CD4-positive, alpha-beta T cell (primary cell): ENCODE measurements at places on chromosomes 6 and 20. TPM values are rescaled to one million over a fixed set of nuclear protein-coding genes. Genes with fewer than 3 reads are reported as not detected.

DNA sequence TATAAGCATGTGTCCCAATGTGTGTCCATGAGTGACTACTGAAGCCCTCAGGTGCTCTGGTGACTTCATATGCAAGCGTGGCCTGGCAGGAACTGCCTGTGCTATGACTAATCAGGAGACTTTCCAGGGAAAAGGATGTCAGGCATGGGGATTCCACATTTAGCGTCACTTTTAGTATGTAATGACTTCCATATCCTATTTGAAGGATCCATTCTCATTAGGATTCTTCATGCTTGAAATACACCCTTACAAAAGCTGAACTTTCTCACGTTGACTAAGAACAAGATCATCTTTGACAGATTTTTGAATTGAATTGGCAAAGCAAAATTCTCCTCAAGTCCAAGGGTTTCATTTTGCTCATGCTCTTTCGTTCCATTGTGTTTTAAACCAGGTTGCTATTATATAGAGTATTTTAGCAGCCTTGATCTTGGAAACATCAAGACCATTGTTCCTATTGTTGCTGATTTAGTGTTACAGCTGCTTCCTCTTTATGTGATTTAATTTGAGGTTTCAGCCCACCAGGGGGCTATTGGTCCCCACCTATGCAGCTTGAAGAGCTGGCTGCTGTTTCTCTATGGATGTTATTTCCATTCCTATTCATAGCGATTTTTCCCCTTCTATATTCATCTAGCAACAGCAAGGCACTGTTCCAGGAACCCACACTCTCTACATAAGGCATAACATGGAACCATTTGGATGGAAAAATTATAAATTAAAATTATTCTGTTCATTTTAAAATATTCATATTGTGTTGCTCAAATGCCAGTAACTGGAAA is 418.6 kb downstream of the CDKAL1 start:
- no peak overlapping the region for H3K4me3 ChIP-seq
- no peak for DNase-seq
- peaks cover 7% of the 10 kb centered on the region for H3K36me3 ChIP-seq
- no peaks in the 10 kb centered on the region for H3K27me3 ChIP-seq

DNA sequence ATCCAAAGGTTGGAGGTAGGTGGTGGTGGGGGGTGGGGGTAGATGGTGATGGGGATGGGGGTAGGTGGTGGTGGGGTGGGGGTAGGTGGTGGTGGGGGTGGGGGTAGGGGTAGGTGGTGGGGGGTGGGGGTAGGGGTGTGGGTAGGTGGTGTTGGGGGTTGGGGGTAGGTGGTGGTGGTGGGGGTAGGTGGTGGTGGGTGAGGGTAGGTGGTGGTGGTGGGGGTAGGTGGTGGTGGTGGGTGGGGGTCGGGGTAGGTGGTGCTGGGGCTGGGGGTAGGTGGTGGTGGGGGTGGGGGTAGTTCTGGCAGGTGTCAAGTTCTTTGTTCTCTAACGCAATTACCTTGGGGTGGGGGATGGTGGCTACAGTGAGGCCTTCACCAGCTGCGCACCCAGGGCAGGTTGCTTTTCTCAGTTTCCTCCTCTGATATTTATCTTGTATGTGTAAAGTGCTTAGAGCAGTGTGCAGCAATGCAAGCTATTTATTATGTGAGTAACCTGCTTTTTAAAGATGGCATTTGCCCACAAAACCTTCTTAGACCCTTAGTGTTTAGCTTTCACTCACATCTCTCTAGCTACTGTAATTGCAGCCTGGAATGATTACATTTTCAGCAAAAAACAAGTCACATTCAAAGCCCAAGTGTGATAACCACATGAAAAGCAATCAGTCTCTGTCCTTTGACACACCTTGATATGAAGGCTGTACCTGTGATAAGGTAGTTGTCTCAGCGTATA is 8.2 kb upstream of the CCDC167 start:
- peaks cover 93% of the 10 kb centered on the region for H3K4me1 ChIP-seq
- H3K36me3 ChIP-seq, result no peaks in the 10 kb centered on the region
- no peak overlapping the region for H3K4me3 ChIP-seq
- H3K27ac ChIP-seq, result peak overlapping the region; percentile 19
- no peaks in the 10 kb centered on the region for H3K27me3 ChIP-seq

- no peaks in the 10 kb centered on the region for H3K4me1 ChIP-seq
- no peaks in the 10 kb centered on the region for H3K27me3 ChIP-seq
- DNase-seq, result no peak
- no peaks in the 10 kb centered on the region for H3K36me3 ChIP-seq
Measured at GRCh38 chr20:10543480-10543879, 108.4 kb downstream of the SLX4IP start.

- H3K36me3 ChIP-seq, result no peaks in the 10 kb centered on the region
- no peak overlapping the region for H3K27ac ChIP-seq
- H3K4me3 ChIP-seq, result no peak overlapping the region
- H3K27me3 ChIP-seq, result no peaks in the 10 kb centered on the region
- no peaks in the 10 kb centered on the region for H3K4me1 ChIP-seq
Measured at GRCh38 chr6:33105386-33105785, 29.6 kb downstream of the HLA-DPB1 start.

DNA sequence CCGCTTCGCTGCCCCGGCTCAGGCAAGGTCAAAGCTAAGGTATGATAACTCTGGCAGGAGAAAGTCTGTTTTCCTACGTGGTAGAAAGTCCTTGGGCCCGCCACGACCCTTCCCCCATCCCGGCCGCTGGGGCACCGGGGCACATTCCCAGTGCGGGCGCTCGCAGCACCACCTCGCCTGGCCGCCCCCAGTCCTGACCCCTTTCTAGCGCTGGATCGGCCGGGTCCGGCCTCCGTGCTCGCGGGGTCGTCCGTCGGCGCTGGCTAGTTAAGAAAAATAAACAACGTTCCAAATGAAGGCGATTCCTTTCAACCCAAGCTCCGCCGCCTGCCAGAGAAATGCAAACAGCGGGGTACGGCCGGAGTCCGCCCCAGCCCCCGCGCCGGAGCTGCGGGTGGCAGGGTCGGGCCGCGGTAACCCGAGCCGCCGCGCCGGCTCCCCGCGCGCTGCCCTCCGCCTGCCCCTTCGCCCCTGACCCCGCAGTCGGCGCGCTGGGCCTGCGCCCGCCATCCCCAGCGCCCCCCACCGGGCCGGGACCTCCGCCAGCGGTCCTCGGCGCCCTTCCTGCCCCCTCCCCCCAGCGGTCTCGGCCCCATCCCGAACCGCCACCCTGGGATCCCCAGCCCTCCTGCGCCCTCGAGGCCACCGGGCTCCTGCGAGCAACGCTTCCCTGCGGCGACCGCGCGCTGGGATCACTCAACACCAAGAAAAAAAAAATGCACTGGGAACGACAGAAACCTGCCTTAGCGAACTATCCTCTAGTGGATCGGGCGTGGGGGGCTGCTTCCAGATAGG is 37.6 kb downstream of the NCR2 start:
- no peaks in the 10 kb centered on the region for H3K36me3 ChIP-seq
- peaks cover 69% of the 10 kb centered on the region for H3K27me3 ChIP-seq
- H3K4me1 ChIP-seq, result peaks cover 49% of the 10 kb centered on the region
- H3K4me3 ChIP-seq, result no peak overlapping the region
- DNase-seq, result no peak
- no peak overlapping the region for H3K27ac ChIP-seq

DNA sequence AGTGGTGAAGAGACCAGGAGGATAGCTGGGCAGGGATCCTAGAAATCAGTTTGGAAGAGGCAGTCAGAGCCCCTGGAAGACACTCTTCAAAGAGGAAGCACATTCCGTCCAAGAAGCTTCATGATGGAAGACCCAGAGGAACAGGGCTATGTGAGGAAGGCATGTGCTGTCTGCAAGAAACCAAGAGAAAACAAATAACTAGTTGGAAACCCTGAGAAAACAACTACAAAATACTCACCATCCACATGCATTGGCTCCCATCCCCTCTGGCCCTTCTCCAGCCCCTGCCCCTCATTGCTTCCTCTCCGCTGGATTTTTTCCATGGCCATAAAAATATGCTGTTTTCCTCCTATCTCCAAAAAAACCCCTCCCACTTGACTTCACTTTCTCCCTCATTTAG is 40.9 kb upstream of the SMOC2 start:
- H3K36me3 ChIP-seq, result no peaks in the 10 kb centered on the region
- H3K27me3 ChIP-seq, result no peaks in the 10 kb centered on the region
- no peak overlapping the region for H3K27ac ChIP-seq
- no peak overlapping the region for H3K4me3 ChIP-seq

- no peaks in the 10 kb centered on the region for H3K4me1 ChIP-seq
- H3K27ac ChIP-seq, result no peak overlapping the region
- no peak overlapping the region for H3K4me3 ChIP-seq
- no peaks in the 10 kb centered on the region for H3K27me3 ChIP-seq
- no peak for DNase-seq
Measured at GRCh38 chr6:132322398-132322797, 78.9 kb downstream of the MOXD1 start.

- no peak overlapping the region for H3K4me3 ChIP-seq
- DNase-seq, result no peak
- no peaks in the 10 kb centered on the region for H3K27me3 ChIP-seq
- H3K4me1 ChIP-seq, result peaks cover 6% of the 10 kb centered on the region
Measured at GRCh38 chr6:137402143-137402680, 92.0 kb downstream of the OLIG3 start.

- H3K27ac ChIP-seq, result no peak overlapping the region
- H3K4me1 ChIP-seq, result peaks cover 13% of the 10 kb centered on the region
- no peaks in the 10 kb centered on the region for H3K27me3 ChIP-seq
- peaks cover 13% of the 10 kb centered on the region for H3K36me3 ChIP-seq
- H3K4me3 ChIP-seq, result no peak overlapping the region
Measured at GRCh38 chr6:125983246-125983945, 2.9 kb upstream of the TRMT11 start.

DNA sequence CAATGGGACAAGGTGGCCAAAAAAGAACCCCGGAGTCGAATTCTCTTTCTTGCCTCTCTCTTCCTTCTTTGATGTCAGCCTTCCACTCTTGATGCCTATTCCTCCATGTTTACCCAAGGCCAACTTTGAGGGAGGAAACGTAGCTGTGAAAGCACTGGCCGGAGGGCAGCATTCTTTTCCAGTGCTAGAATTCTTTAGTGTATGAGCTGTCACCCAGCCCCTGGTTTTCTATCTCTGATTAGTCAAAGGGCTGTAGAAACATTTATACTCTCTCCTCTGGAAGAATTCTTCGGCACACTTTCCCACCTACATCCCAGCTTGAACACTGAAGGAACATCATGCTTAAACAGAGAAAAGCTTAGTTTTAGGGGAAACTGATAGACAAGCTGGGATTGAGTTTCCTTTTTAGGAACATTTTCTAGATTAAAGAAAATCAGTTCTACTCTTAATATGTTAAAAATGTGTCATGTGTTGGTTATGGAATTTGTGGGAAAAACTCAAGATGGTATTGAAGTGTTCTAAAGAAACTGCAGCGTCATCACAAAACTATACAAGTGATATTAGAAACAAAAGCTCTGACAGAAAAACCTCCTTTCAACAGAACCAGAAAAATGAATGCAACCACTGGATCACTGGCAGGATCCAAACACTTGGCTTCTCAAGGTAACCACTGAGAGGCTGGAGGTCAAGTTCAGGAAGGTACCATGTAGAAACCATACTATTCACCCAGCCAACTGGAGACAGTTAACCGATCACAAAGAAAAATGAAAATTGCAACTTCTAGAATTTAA is 20.7 kb upstream of the UTRN start:
- H3K4me1 ChIP-seq, result no peaks in the 10 kb centered on the region
- no peak overlapping the region for H3K27ac ChIP-seq
- no peak overlapping the region for H3K4me3 ChIP-seq
- DNase-seq, result no peak
- H3K27me3 ChIP-seq, result no peaks in the 10 kb centered on the region
- no peaks in the 10 kb centered on the region for H3K36me3 ChIP-seq

GRCh38 chr6:17086469-17086868 is 15.4 kb upstream of the STMND1 start:
- no peaks in the 10 kb centered on the region for H3K4me1 ChIP-seq
- H3K4me3 ChIP-seq, result no peak overlapping the region
- no peaks in the 10 kb centered on the region for H3K36me3 ChIP-seq
- no peaks in the 10 kb centered on the region for H3K27me3 ChIP-seq

DNA sequence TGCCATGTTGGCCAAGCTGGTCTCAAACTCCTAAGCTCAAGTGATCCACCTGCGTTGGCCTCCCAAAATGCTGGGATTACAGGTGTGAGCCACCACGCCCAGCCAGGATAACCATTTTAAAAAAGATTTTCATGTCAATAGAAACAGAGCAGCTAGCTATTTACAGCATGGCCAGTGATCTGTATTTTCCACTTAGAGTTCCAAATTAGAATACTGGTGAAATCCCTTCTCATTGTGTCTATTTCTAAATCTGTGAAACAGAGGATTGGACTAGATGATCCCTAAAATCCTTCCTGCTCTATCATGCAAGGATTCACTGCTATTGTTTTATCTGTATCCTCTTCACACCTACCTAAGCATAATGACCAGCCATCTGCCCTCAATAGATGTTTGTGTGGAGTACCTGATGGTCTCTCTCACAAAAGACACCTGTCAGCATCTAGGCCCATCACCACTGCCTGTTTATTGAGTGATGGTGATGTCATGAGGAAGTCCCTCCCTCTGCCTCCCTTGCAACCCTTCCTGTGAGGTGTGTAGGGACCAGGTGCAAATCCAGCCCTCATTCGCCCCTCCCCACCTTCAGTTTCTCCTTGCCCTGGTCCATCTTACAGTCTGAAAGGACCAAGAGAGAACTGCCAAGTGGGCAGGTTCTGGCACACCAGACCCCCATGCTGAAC is 26.5 kb upstream of the SMIM29 start:
- H3K4me3 ChIP-seq, result no peak overlapping the region
- H3K27ac ChIP-seq, result no peak overlapping the region
- no peak for DNase-seq
- H3K27me3 ChIP-seq, result no peaks in the 10 kb centered on the region
- no peaks in the 10 kb centered on the region for H3K36me3 ChIP-seq

HS3ST5 gene
- not detected for total RNA-seq

BHLHE23 gene
- not detected for total RNA-seq

COL11A2 gene
- total RNA-seq, result 3.0 TPM

ZBTB9 gene
- total RNA-seq, result 5.5 TPM

ARHGAP18 gene
- 0.71 TPM for total RNA-seq

ATP9A gene
- 0.19 TPM for total RNA-seq

SYNDIG1 gene
- total RNA-seq, result not detected

GUCA1A gene
- not detected for total RNA-seq

SDCBP2 gene
- 1.3 TPM for total RNA-seq
